NCI-H446 (cell line): ENCODE measurements at places on chromosomes 5 and 9.

GRCh38 chr9:1005043-1005667 is 28.7 kb downstream of the DMRT3 start:
- peak; percentile 74 for DNase-seq

DNA sequence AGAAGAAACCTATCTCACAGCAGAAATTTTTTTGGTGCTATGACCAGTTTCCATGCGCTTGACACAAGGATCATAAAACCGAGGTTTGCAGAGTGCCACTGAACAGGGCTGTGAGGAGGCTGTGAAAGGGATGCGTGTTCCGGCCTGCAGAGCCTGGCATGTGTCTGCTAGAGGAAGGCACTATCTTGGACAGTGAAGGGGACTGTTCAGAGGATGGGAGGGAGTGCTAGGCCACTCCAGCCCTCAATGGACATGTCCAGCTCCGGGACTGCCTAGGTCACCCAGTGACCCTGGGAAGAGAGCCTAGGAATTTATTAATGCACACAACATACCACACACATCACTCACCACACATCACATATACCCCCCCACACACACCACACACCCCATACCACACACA is 275.9 kb downstream of the GADD45G start:
- DNase-seq = no peak

DNA sequence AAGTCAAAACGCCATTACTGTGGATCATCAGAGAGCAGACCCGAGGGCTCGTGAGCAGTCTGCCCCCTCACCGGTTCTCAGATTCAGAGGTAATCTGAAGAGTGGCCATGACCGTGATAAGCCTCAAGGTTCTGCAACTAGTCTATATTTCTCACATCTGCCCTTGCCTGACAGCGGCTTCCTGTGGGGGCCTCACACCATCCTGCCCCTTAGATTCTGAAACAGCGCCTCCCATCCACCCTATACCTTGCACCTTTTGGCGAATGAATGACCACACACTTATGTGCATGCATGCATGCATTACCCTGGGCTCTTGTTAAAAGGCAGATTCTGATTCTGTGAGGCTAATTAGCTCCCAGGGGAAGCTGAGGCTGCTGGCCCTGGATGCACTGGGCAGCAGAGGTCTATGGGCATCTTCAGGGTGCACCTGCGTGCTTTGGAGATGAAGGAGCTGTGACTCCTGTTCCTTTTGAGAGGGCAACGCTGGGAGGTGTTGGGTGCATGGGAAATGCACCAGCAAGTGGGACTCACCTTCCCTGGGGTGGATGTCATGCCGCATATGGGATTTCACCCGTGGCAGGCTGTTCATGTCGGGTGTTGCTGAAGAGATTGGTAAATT is 7.8 kb upstream of the GADD45G start:
- DNase-seq = no peak

DNA sequence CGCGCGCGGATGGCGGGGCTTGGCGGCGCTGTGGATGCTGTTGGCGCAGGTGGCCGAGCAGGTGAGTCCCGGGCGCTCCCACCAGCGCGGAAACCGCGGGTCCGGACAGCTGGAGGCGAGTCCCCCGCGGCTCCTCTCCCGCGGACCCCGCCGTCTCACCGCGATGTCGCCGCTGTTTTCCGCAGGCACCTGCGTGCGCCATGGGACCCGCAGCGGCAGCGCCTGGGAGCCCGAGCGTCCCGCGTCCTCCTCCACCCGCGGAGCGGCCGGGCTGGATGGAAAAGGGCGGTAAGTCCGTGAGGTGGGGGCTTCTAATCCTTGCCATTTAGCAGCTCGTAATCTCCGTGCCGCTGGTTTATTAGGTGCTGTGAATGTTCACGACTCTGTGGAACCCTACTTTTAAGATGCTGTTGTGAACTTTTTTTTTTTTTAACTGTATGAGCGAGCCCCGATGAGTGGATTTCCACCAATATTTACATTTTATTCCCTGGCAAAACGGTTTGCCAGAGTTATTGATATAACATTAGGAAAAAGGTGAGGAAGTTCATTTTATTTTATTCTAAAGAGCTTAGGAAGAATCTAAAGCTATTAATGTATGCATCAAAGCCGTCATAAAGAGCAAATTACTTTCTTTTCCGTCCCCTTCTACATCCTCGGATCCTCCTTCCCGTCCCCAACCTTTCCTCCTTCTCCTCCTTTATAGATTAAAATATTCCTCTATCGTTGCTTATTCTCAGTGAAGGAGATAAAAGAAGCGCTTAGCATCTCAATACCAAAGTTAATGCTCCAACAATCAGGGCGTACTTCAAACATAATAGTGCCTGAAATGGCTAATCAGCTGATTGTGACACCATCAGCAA is 579 bp downstream of the ADAMTS16 start:
- no peak for DNase-seq

GRCh38 chr5:142023836-142024235 is 11.0 kb upstream of the GNPDA1 start:
- no peak for DNase-seq

GRCh38 chr9:133102190-133103021 is 18.6 kb downstream of the RALGDS start:
- DNase-seq = no peak
